Cortex of kidney (tissue), 1 donor: ENCODE measurements at places on chromosomes 11 and 22.

GRCh38 chr22:28894807-28895206 lies 11.4 kb downstream of the ZNRF3 start:
- DNase-seq, result no peak

DNA sequence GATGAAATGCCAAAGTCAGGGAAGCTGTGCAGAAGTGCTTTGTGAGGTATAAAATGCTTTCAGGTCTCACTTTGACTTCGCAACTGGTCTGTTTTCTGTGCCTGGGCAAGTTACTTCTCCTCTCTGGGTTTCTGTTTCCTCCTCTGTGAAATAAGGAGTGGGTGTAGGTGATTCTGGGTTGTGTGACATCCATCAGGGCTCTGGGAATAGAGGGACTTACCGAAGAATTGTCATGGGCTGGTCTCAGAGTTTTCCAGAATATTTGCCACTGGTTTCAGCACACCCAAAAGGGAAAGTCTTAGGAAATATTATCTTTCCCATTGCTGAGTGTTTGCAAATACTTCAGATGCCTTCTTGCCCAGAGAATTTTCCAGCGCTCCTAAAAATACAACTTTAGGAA lies 118.4 kb downstream of the KIAA1671 start:
- no peak for DNase-seq

DNA sequence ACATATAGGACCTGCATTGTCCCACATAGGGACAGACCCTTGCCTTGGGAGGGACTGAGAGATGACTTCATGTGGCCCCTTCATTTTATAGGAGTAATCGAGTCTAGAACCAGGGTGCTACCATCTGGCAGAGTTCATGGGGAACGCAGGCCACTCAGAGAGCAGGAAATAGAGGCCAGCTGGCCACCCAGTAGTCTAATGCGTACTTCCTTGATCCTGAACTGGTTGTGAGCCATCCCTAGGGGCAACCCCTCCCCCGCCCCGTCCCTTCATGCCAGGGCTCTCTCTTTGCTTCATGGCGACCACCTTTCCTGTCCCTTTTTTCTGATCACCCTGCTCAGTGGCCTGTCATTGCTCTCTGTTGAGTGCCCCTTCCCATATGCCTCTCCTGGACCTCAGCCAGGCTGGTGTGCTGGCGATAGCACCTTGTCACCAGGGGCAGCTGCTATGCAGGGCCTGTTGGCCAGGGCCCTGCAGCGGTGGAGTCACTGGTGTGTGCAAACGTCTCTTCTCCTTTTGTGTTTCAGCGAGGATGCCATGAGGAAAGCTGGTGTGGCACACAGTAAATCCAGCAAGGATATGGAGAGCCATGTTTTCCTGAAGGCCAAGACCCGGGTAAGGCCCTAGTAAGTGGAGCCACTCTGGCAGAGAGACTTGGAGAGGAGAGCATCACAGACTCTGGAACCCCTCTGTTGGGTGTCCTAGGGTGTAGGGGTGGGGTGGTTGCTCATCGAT lies 29.3 kb downstream of the MED15 start:
- DNase-seq, result no peak

DNA sequence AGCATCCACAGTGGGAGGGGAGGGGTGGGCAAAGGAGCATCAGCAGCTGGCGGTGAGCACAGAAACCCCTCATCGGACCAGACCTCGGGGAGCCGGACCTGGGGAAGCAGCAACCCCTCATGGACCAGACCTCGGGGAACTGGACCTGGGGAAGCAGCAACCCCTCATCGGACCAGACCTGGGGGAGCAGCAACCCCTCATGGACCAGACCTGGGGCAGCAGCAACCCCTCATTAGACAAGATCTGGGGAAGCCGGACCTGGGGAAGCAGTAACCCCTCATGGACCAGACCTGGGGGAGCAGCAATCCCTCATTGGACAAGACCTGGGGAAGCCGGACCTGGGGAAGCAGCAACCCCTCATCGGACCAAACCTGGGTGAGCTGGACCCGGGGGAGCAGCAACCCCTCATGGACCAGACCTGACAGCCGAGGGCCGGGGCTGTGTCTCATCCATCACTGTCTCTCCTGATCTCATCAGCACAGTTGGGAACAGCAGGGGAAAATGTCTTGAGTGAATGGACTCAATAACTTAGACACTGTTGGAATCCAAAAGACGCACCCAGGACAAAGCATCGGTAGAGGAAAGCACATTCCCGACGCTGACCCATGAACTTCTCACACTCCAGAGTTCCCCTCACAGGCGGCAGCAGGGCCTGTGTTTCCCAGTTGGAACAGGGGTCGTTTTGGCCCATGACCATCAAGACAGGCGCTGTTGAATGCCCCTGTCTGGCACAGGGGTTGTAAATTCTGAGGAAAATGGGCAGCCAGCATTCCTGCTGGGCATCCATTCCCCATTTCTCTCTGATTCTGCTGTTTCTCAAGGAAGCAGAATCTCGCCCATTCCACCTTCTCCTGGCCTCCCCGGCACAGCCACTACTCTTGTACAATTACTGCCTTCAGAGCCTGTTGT lies 1494.6 kb downstream of the TBC1D22A start:
- DNase-seq, result no peak

DNA sequence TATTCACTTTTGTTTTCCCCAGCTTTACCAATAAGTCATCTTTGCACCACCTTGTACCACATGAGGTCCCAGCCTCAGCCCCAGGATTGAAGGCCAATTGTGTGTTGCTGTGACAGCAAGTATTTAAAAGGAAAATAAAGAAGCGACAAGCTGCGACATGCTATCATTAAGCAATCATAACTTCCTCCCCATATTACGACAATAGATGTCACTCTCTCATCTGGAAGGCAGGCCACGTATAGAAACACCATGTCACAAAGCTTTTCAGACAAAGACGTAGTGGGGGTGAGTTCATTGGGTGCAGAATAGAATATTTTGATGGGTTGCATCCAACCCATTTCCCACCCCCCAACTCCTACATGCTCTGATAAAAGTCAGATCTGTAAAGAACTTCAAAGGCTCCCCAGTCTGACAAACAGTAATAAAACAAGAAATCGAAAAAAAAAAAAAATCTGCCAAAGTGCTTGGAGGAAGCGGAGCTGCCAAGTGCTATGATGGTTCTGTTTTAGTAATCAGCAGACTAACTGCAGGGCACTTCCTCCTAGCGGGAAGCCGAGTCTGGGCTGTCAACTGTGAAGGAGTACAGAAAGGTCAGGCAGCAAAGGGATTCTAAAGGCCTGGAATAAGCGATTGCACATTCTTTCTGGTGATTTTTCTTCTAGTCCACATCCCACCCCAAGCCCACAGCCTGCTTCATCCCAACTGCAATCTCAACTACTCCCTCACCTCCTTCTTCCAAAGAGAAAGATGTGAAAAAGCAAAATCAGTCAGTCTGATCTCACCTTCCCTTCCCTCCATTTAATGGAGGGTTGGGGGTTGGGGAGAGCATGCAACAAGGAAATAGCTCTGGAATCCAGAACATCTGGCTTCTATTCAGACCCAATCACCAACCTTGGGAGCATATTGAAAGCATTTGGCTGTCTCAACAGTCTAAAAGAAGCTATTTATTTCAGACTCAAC lies 131.4 kb upstream of the UBASH3B start:
- DNase-seq, result no peak

- no peak for DNase-seq
Observed at GRCh38 chr11:62501432-62501891, 45.1 kb downstream of the AHNAK start.

GRCh38 chr11:45523760-45524159 lies 141.7 kb downstream of the CHST1 start:
- DNase-seq, result no peak

DNA sequence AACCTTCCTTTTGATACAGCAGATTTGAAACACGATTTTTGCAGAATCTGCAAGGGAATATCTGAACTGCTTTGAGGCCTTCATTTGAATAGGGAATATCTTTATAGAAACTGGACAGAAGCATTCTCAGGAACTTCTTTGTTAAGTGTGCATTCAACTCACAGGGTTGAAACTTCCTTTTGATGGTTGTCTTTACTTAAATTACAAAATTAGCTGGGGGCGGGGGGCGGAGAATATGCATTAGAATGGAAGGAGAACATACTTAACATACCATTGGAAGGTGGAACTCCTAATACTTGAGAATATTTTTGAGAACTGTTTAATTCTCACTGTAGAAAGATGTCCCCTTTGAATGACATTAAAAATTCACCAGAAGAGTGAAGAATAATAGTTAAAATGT lies 104.4 kb downstream of the TRIM51G start:
- no peak for DNase-seq

DNA sequence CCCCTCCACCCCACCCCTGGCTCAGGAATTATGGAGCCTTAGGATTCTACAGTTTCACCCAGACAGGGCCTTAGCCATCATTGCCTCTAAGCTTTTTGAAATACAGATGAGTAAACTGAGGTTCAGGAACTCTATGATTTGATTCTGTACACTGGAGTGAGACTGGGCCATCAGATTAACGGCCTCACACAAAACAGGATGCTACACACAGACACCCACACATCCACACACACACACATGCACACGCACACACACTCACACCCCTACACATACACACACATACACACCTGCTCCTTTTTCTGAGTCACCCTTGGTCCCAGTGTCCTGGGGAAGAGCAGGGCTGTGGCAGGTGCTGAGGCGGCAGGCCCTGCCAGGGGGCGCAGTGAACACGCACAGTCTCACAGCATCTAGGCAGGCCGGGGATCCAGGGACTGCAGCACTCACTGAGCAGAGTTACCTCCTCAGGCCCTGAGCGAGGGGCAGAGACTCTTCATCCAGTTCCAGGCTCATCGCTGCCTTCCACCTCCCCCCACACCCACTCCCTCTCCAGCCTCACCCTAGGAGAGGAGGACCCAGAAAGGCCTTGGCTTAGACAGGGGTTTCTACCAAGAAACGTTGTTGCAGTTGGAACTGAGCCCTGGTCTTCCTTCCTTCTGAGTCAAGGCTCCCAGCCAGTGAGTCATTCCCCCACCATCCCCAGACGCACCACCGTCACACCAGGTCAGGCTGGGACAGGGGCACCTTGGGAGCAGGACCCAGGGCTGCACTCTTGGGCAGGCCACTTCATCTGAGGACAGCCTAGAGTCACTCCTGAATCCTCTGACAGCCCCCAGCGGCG lies 89.8 kb upstream of the PARVA start:
- DNase-seq, result no peak

- no peak for DNase-seq
Observed at GRCh38 chr11:472272-472671, 22.2 kb downstream of the PTDSS2 start.

GRCh38 chr11:75562048-75562835 lies at the start of gene SERPINH1:
SERPINH1 (plus strand) TSS chr11:75562253; CDS start chr11:75566350, 4,097 bp downstream.
- peak; percentile 19 for DNase-seq

DNA sequence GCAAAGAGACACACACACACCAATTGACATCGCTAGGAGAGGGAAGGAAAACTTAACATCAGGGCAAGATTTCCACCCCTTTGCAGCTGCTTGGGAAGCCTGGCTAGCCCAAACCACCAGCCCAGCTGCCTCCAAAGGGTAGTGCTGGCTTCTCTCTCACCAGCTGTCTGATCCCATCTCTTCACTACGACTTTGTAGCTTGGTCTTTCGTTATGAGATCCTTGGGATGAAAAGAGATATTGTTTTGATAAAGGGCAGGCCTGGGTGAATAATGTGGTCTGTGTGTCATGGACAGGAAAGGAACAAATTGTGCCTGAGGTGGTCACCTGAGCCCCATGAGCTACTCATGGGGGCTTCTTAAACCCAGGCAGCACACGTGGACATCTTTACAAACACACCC lies 101.9 kb downstream of the ARL14EP start:
- no peak for DNase-seq

GRCh38 chr11:30316237-30316636 lies 6.7 kb upstream of the ARL14EP start:
- DNase-seq, result no peak

DNA sequence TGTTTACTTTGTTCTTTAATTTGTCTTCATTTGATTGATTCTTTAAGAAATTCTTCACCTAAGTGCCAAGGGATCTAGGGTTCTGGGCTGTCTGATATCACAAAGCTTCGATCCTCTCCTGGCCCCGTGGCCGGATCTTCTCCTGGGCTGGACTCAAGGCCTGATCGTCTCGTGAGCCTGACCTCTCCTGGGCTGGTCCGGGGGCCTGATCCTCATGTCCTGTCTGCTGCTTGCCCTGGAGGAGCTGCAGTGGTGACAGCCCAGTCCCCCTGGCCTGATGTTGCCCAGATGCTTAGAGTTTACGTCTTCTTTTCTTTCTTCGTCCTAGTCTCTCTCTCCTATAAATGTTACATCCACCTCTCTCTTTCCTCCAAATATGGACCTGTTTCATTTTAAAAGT lies 3.3 kb downstream of the NADSYN1 start:
- no peak for DNase-seq

DNA sequence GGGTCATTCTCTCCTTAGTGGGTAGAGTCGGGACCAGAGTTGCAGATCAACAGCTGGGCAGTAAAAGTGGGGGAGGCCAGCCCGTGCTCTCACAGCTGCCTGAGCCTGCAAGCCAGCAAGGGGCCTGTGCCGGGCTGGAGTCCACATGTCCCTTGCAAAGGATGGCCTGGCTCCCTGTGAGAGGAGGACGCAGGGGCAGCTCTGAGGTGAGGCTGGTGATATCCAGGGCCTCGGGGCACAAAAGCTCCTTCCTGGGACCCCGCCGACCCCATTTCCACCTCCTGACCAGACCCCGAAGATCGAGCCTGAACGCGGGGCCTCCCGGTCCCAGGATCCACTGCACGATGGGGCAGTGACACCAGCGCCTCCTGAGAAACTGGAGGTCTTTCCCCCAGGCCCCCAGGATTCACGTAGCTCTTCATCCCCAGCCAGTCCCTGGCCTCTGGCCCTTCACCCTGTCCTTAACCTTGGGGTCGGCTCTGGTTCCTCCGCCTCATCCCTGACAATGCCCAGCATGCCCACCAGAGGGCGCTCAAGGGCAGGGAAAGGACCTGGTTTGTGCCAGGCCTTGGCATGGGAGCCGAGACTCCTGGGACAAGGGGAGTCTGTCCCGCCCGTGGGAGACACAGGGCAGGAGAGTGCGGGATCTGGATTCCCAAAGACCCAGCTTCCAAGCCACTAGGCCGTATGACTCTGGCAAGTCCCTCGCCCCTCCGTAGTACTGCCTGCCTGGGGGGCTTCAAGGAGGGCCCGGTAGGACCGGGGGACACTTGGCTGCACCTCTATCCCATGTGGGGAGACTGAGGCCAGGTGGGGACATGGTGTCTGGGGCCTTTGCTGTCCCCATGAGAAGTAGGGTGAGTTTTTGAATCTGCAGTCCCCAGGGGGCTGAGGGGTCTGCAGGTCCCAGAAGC lies 17.8 kb upstream of the WNT7B start:
- DNase-seq, result no peak

- DNase-seq, result no peak
Observed at GRCh38 chr22:28608546-28608945, 71.1 kb downstream of the TTC28 start.

DNA sequence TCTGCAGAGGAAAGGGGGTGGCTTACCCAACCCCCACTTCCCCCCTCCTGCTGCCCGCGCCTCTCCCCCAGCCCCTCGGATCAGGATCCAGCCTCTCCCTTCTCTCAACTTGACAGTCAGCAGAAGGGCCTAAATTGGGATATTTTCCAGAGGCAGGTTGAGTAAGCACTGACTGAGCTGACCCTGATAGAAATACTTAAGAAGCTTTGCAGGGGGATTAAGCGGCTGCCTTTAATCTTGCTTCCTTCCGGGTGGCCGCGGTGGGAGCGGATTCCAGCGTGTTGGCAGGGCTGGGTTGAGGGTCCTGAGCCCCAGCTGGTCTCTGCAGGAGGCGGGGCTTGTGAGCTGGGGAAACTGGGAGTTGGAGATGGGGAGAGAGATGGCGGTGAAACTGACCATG lies 445.2 kb downstream of the NTM start:
- DNase-seq, result no peak
